Urinary bladder (tissue), 4 donors: ENCODE measurements at places on chromosomes 7 and 10. TPM values are rescaled to one million over a fixed set of nuclear protein-coding genes. Genes with fewer than 3 reads are reported as not detected.

TMEM270 gene
- total RNA-seq = not detected

PTF1A gene
- not detected for total RNA-seq

DNA sequence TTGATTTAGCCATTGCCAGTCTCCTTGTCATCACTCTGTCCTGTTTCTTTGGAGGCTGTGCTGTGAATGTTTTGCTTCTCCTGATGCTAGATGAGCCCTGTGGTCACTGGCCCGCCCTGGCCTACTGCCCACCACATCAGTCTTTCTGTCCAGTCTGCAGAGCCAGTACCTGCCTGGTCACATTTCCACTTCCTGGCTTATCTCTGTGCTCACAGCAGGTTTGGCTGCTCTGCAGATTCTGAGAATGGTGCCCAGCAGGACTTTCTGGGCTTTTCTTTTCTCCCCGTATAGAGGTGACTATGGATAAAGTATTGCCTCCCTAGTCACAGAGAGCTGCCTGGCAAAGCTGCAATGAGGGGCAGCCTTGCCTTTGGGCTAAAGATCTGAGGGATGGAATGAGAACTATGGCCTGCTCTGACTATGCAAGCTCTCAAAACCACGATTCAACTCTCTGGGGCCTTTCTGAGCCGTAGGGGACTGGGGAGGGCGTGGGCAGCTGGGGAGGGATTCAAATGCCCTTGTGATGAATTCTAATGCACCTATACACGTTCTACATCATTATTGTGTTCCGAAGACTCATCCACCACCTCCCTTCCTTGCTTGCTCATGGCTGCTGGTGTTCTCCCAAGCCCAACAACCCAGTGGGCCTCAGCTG, 410.4 kb upstream of the NPVF start:
- DNase-seq = no peak

- DNase-seq = no peak
Observed at GRCh38 chr10:34766266-34766600, 48.9 kb downstream of the PARD3 start.

- DNase-seq = no peak
Observed at GRCh38 chr7:55534916-55535590, 37.2 kb downstream of the VOPP1 start.

GRCh38 chr7:158885624-158886023, 29.3 kb downstream of the DYNC2I1 start:
- DNase-seq = no peak

DNA sequence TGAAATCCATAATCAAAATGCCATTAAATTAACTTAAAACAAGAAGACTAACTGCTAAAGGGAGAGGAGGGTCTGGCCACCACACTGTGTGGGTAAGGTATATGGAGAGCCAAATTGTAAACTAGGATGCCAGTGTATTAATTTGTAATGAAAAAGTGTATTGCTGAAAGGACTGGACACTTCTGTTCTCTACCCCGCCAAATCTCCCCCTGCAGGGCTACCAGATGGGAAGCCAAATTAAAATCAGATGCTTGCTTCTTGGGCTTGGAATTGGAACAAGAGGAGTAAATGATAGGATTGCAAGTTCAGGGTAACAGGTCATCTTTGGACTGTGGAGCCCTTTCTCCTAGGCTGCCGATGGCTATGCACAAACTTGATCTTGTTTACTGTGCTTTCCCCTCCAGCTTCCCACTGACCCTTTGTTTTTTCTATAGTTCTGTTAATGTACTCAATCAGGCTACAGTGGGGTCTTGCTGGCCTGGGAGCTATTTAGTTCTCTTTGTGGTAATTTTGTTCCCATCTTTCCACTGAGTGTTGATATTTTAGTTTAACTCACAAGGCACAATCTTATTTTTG, 932.1 kb upstream of the C7orf33 start:
- DNase-seq = no peak

DNA sequence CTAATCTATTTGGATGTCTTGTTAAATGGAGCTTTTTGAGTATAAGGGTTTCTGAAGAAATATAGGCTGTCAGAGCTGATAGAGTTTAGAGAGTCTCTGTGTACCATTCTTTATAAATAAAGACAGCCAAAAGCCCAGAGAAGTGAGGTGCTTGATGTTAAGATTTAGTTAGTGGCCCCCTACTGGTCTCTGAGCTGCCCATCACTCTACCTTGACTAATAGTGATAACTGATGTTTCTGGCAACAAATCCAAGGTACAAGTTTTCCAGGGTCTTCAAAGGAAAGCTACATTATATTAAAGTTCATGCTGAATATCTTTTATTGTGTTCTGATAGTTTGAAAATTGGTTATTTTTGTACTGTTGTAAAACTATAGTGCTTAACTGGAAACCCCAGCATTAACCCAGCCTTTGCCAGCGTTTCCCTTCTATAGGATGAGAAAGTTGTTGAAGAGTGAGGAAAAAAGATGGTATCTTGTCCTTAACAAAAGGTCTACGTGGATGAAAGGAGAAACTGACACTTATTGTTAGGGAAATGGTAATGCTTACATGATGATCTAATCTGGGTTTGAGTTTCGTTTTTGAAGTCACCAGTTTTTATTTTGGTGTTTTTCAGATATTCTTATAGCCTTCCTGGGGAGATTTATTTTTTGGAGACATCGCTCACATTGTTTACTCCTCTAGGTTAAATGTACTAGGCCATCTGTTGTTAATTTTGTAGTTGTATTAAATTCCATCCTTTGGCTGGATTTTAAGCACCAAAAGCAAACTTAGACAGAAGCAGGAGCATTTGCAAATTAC, 79.0 kb downstream of the AUTS2 start:
- DNase-seq = no peak

- DNase-seq = no peak
Observed at GRCh38 chr10:46319389-46319788, 32.6 kb downstream of the ANTXRL start.

DNA sequence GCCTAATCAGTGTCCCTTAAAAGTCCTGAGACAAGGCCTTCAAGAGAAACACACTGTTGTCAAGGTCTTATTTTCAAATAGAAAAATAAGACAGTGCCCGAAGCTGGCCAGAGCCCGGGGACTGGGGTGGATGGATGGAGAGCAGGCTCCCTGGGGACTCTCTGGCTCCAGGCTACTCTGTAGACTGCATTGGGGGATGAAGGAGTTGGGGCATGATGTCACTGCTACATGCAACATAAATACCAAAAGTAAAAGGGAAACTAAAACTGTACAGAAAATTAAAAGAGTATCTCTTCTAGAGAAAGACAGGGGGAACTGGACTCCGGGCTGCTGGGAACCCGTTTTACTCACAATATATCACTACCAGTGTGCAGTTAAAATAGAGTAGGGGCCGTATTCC, 629.8 kb downstream of the KCNMA1 start:
- DNase-seq = no peak

GRCh38 chr10:29189256-29189655, 99.6 kb upstream of the LYZL1 start:
- no peak for DNase-seq

GRCh38 chr7:142579946-142580345, 169.3 kb upstream of the PRSS1 start:
- no peak for DNase-seq

- DNase-seq = no peak
Observed at GRCh38 chr7:132708470-132708869, 132.2 kb upstream of the PLXNA4 start.

DNA sequence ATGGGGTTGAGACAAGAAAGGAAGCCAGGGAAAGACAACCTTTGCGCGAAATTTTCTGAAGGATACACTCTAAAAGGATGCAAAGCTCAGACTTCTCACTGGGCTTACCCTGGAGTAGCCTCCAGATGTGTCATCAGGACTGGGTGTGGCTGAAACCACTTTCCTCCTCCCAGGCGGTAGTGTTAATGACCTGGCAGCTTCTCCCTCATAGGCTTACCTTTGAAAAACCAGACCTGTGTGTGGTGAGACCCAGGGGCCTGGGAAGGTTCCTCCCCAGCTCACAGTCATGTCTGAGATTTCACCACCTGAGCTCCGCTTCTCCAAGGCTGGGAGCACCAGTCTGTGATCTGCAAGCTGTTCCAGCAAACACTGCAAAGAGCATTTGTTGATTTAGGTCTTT, 93.7 kb downstream of the EPC1 start:
- no peak for DNase-seq

DNA sequence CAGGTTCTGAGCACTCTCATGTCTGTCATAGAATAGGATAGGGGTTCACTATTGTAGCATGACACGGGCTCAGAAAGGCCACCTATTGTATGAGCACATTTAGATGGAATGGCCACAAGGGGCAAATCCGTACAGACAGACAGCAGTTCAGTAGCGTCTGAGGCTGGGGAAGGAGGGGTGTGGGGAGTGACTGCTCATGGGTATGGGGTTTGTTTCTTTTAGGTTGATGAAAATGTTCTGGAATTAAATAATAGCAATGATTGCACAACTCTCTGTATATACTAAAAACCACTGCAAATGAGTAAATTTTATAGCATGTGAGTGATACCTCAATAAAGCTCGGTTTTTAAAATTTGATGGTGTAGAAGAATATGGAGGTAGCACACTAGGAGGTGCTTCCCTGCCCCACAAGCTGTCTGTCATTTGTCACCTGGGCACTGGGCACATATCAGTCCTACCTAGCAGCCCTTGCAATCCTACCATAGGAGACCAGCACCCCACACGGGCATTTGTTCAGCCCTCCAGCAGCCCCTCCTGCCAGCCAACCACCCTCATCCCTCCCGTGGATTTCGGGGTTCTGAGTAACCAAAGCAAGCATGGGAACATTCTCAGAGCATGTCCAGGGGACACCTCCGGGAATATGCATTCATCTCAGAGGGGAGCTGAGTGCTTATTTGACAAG, 35.2 kb downstream of the KCNMA1 start:
- no peak for DNase-seq

- no peak for DNase-seq
Observed at GRCh38 chr10:59965899-59966650, 59.7 kb upstream of the CCDC6 start.
